Stimulated activated CD8-positive, alpha-beta memory T cell treated with anti-CD3 and anti-CD28 coated beads, Interleukin-15, amount 100 ng/mL, for 24 hours (primary cell): ENCODE measurements at places on chromosomes 3 and 15.

GRCh38 chr15:90598031-90598577 lies 68.4 kb downstream of the CRTC3 start:
- DNase-seq: no peak

DNA sequence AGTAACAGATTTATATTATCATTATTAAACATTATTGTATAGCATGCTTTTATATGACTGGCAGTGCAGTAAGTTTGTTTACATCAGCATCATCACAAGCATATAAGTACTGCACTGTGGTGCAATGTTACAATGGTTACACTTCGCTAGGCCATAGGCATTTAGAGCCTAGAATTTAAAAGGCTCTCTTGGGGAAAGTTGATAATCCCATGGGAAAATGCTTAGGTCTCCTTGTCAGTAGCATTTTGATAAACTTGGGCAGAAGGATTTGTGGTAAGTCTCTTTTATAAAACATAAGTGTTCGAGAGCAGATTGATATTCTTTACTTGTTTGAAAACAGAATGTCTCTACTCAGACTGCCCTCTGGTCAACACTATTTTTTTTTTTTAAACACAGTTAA lies 7.5 kb downstream of the DTWD1 start:
- no peak for DNase-seq

- DNase-seq: no peak
Observed at GRCh38 chr3:25427155-25427554, 908 bp upstream of the RARB start.

- DNase-seq: no peak
Observed at GRCh38 chr15:26722621-26723160, 50.2 kb downstream of the GABRB3 start.

GRCh38 chr3:155504682-155505081 lies 211.2 kb upstream of the STRIT1 start:
- no peak for DNase-seq

DNA sequence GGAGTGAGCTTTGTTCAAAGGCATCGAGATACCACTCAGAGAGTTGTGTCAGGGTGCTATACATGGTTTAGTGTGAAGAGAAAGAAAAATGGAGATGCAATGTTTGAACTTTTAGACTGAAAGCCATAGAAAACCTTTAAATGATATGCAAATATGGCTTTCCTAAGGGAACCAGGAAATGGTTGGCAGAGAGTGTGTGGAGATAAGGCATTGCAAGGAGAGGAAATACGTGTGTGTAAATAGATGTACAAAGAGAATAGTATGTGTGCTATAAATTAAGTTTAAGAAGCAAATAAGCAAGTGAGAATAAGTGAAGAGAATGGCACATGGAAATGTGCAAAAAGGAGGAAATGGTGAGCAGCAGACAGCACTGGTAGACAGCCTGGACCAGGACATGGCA lies 198.1 kb downstream of the SLC9A9 start:
- no peak for DNase-seq

- no peak for DNase-seq
Observed at GRCh38 chr3:37519236-37519635, 342.4 kb upstream of the CTDSPL start.

GRCh38 chr15:93179072-93179471 lies 90.1 kb upstream of the RGMA start:
- DNase-seq: no peak

- no peak for DNase-seq
Observed at GRCh38 chr15:71392861-71393283, 277.6 kb downstream of the THSD4 start.

GRCh38 chr3:134345202-134345601 lies 29.0 kb downstream of the AMOTL2 start:
- no peak for DNase-seq

GRCh38 chr3:114272271-114272670 lies 21.6 kb upstream of the TIGIT start:
- no peak for DNase-seq

- no peak for DNase-seq
Observed at GRCh38 chr3:38374221-38374620, 27.6 kb downstream of the XYLB start.
